ENCODE measurements at places on chromosomes 2 and 18.

GRCh38 chr2:81481994-81482368 lies 1177.4 kb upstream of the LRRTM1 start:
- DNase-seq: no peak

DNA sequence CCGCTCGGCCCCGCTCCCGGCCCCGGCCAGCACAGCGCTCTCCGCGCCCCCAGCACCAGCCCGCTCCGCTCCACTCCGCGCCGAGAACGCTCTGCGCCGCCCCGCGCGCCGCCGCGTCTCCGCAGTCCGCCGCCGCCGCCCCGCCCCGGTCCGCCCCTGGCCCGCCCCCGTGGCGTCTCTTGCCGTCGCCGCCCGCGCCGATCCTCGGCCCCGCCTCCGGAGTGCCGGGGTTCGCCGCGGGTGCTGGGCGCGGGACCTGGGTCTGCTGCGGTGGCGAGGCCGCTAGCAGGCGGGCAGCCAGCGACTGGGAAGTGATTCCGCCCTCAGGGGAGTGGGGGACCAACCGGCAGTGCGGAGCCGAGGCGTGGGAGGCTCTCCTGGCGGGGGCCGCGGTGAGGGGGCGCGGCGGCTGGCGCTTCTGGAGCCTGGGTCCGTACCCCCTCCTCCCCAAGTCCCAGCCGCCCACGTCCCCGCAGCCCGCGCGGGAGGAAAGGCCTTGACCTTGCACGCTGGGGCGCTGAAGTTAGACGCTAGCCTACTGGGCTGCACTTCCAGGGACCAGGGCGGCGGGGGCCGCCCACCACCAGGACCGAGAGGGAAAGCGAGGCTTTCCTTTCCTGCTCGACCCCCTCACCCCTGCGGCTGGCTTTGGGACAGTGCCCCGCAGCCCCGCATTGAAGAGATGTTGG lies at the start of gene HS6ST1:
TSS of gene HS6ST1 (minus strand) at position 93 of the 689 bp plus-strand sequence. CDS start 305 bp downstream, outside the sequence.
- DNase-seq: peak; percentile 83

GRCh38 chr2:25938345-25938744 lies 44.0 kb downstream of the KIF3C start:
- no peak for DNase-seq

DNA sequence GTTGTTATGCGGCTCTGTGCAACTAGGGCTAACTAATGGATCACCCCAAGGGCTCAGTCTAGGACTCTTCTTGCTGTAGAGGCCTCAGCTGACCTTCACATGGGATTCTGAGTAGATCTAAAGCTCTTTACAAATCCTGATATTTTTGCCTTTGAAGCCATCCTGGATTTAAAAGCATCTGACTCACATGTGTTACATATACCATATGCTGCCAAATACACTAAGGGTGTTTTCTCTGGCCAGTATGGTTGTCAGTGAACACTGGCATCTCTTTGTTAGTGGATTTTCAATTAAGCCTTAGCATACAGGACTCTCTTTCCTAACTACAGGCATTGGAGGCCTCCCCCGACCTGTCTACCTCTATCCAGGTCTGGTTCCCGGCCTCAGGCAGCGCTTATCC lies 992.8 kb upstream of the FANCL start:
- no peak for DNase-seq

- DNase-seq: no peak
These were observed 190.5 kb downstream of the RND3 start for GRCh38 chr2:150296770-150297546.

GRCh38 chr18:50111398-50111797 lies 83.5 kb downstream of the MYO5B start:
- DNase-seq: no peak

- DNase-seq: no peak
These were observed 16.4 kb upstream of the XPO1 start for GRCh38 chr2:61554604-61555003.

All from mesothelial cell of epicardium (in vitro differentiated cells).